ENCODE measurements at places on chromosomes 3 and 15.
A peak's percentile ranks its signal among the peaks of the same experiment; 100 is the strongest.

DNA sequence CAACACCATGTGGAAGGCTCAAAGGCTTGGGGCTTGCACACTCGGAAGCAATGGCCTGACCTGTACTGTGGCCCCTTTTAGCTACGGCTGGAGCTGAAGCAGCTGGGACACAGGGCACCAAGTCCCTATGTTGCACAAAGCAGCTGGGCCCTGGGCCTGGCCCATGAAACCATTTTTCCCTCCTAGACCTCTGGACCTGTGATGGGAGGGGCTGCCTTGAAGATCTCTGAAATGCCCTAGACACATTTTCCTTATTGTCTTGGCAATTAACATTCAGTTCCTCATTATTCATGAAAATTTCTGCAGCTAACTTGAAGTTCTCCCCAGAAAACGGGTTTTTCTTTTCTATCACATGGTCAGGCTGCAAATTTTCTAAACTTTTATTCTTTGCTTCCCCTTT lies 85.6 kb upstream of the ALDH1A3 start:
- no peak for DNase-seq

- DNase-seq = no peak
Measured at GRCh38 chr15:66985653-66986052, 79.7 kb upstream of the SMAD3 start.

DNA sequence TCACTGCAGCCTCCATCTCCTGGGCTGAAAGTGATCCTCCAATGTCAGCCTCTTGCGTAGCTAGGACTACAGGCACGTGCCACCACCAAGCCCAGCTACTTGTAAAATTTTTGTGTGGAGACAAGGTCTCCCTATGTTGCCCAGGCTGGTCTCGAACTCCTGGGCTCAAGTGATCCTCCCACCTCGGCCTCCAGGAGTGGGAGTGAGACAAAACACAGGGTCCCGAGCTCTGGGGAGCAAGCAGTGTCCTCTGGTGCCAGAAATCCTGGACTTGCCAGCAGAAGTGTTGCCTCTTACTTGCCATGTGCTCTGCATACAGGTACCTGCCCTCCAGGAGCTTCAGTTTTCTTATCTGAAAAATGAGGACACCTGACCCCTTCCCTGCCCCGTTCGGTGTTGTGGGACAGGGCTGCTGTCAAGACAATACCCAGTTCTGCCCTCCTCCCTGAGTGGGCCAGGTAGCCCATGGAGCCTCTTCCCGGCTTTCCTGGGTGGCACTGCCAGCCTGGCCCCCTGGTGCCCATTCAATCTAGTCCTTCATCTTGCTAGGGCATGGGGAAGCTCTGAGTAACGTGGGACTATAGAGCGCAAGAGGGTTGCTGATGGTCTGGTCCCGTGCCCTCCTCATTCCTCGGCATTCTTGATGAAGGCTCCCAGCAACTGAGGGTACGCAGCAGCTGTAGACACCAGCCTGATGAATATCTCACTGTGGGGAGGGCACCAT lies 164.6 kb downstream of the GOLGA6L4 start:
- DNase-seq = no peak

- DNase-seq = no peak
Measured at GRCh38 chr3:15495461-15496340, 25.8 kb downstream of the COLQ start.

GRCh38 chr15:31325595-31326155 lies 960 bp upstream of the KLF13 start:
- peak; percentile 46 for DNase-seq

GRCh38 chr3:98982351-98982750 lies 80.9 kb upstream of the DCBLD2 start:
- no peak for DNase-seq
